ENCODE measurements at places on chromosomes 1 and 21. TPM values are rescaled to one million over a fixed set of nuclear protein-coding genes. Genes with fewer than 3 reads are reported as not detected.

OR2T29 gene
- total RNA-seq: not detected

IL19 gene
- not detected for total RNA-seq

GRCh38 chr21:41792711-41793110 is 25.9 kb upstream of the RIPK4 start:
- no peak for DNase-seq

GRCh38 chr1:163773396-163773795 is 451.6 kb downstream of the NUF2 start:
- DNase-seq: no peak

DNA sequence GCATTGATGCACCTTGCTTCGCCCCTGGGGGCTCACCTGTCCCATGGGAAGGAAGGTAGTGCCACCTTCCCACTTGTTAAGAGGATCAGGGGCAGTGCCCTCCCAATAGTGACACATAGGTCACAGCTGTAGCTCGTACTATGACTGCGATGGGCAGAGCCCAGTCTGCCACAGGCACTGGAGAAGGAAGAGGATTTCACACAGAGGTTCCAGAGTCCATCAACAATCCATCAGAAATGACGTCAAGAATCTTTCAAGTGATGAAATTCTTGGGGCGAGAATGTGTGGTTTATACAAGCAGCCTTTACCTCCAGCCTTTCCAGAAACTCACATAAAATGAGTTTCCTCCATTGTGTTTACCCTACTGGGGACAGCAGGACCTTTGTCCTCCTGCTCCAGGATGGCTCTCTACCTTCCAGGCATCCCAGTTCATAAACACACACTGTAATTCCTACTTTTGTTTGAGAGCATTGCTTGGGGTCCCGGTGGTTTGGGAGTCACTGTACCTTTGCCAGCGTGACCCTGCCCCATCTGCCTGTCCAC is 260.6 kb upstream of the VAMP3 start:
- no peak for DNase-seq

DNA sequence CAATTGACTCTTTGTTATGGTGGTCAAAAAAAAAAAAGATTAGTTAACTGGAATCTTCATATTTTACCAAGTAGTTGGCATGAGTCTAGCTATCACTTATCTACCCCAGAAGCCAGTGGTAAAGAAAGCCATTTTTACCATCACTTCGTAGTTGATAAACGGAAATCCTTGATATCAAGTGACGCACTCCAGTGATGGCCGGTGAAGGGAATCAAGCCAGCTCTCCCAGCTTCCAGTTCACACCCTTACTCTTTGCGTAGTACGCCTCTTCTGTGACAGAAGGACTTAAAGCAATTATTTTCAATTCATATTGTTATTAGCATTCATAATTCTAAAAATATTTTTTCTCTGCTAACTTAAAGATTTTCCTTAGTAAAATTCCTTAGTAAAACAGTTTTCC is 447.9 kb downstream of the GPATCH2 start:
- no peak for DNase-seq

Measured in activated CD4-positive, alpha-beta T cell treated with anti-CD3 and anti-CD28 coated beads for 36 hours (primary cell).